ENCODE measurements at places on chromosomes 12 and 14.

GRCh38 chr12:125029761-125030358, 35.4 kb upstream of the AACS start:
- DNase-seq = no peak

- DNase-seq = no peak
Measured at GRCh38 chr14:61868846-61869245, 106.6 kb downstream of the SNAPC1 start.

DNA sequence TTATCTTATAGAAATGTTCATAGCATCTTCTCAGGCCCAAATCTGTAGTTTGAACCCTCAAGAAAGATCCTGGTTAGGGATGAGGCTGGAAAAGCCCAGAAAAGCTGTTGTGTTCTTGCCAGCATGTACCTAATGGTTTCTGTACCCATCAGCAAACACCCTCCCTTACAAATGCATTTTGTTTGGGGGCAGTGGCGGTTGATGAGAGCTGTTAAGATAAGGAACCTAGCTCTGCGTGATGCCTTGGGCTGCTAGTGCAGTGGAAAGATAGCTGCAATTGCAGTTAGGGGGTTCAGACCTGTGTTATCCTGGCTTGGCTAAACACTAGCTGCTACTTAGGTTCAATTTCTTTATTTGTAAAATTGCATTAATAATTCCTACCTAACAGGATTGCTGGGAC, 3.6 kb downstream of the TPH2 start:
- peak; percentile 28 for DNase-seq

DNA sequence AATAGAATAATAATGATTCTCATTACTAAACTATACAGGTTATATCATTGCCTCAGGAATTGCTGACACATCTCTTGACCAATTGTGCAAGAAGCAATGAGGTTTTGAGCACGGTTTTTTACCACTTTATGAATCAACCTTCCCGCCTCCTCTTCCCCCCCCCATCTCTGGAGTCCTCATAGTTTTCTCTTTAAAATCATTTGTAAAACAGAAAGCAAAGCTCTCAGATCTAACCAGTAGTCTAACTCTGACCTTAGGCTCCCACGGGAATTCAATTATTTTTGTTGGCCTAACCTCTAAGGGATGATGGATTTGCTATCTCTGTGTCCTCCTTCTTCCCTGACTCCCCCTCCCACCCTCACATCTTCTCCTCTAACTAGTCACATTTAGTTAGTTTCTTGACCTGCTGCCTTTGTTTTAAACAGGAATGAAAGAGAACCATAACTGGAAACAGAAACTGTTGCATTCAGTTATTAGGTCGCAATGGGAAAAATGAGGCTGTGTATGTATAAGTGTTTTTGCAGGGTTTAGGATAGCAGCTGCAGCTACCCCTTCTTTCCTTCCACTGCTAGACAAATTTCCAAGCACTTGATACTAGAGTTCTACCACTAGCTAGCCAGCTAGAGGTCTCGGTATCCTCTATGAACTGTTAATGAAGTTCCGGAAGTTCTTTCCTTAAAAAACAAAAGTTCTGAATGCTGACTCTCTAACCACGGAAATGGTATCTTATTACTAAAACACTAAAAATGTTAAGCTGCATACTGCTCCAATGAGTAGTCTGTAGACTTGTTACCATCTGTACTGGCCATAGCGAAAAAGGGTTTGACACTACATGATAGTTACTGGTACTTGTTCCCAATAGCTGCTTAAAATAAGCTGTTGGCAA, 65.4 kb downstream of the TAOK3 start:
- DNase-seq = no peak

- no peak for DNase-seq
Measured at GRCh38 chr12:75959060-75959459, 72.5 kb downstream of the PHLDA1 start.

GRCh38 chr12:127519779-127520178, 747.2 kb upstream of the TMEM132C start:
- no peak for DNase-seq

- no peak for DNase-seq
Measured at GRCh38 chr12:82663893-82664292, 22.8 kb upstream of the TMTC2 start.

DNA sequence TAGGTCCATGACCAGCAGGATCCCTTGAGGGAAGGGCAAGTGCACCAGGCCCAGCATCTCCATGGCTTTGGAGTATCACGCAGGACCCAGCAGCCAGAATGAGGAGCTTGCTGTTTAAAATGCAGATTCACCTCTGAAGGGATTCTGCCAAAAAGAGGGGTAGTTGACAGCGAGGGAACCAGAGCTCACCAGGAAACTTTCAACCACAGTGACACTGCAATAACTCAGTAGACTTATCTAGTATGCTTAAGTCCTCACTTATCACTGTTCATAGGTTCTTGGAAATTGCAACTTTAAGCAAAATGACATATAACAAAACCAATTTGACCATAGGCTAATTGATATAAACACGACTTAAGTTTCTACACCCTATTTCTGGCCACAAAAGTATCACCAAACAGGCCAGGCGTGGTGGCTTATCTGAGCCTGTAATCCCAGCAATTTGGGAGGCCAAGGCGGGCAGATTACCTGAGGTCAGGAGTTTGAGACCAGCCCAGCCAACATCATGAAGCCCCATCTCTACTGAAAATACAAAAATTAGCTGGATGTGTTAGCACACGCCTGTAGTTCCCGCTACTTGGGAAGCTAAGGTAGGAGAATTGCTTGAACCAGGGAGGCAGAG, 21.4 kb upstream of the CKAP4 start:
- DNase-seq = no peak

DNA sequence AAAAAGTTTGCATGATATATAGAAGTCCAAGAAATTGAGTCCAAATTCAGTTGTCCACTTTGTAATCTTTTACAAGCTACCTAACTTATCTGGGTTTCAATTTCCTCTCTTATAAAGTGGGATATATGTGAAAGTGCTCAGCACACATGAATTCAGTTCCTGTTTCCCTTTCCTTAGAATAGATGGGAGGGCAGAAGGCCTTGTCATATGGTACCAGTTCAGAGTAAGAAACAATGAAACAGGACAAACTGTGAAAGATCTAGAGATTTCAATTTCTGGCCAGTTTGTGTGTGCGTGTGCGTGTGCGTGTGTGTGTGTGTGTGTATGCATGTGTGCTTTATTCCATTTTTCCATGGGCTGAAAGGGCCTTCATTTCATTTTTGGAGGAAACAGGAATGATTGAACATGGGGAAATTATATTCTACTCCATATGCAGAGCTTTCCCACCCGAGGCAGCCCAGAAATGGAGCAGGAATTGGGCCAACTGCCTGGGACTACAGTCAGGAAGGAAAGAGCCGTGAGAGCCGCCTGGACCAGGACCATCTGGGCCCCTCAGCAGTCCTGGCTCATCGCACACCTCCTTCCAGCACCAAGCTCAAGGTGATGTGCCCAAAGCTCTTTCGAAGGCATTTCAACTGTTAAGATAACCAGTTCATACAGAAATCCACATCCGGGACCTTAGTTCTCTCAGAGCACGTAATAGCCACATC, 183.2 kb downstream of the EPS8 start:
- DNase-seq = no peak

- peak; percentile 96 for DNase-seq
Measured at GRCh38 chr12:131454418-131455217, 256.3 kb upstream of the SFSWAP start.

DNA sequence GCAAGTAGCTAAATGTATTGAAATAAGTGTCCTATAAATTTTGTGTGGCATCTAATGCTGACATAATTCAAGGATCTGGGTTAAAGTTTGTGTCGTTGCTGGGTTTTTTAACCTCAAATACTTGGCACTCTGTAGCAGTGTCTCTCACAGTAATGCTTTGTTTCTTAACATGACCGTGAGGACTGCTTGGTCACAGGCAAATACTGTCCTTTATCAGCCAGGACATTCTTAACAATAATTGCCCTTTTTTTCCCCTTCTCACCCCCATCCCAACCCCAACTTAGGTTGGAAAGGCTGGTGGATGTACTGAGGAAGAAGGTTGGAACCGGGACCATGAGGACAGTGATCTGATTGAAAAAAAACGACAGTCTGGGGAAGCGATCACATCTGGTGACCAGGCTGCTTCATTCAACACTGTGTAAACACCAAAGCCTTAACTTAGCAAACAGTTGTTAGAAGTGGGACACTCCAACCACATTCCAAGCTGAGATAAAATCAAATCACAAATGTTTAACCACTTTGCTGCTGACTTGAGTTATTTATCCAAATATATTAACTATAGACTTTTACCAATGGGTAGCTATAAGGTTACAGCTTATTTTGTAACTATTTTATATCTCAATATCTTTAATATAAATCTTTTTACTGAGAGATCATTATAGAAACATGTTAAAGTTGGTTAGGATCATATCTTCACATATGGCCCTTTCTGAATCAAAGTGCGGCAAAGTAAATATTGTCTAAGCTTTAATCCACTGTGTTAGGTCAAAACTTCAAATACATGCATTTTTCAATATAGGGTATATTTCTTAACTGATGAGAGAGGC, 48.2 kb downstream of the FOXA1 start:
- no peak for DNase-seq

- peak; percentile 44 for DNase-seq
Measured at GRCh38 chr14:93115821-93116675, at the start of gene ITPK1. Gene ITPK1 (minus strand): TSS chr14:93115925. CDS start chr14:93115163, 762 bp downstream.

- no peak for DNase-seq
Measured at GRCh38 chr12:113244047-113244460, 22.8 kb downstream of the TPCN1 start.

- DNase-seq = no peak
Measured at GRCh38 chr12:46208370-46208769, 60.5 kb downstream of the SLC38A1 start.

GRCh38 chr12:63070709-63071108, 80.3 kb downstream of the AVPR1A start:
- peak; percentile 13 for DNase-seq
